Foreskin fibroblast (primary cell): ENCODE measurements at places on chromosomes 7 and 10.

DNA sequence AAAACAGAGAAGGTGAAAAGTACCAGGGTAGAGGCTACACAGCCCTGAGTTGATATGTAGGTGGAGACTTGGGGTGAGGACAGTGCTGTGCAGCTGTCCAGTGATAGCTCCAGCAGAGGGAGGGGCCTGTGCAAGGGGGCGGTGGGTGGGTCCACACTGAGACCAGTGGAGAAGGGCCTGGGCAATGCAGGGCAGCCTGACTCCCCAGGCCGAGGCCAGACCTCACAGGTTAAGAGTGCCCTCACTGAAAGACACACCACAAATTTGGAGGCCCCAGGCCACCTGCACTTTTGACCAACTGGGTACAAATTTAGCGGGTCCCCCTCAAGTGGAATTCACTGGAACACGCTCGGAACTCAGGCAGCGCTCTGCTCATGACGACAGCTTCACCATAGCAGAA, 6.7 kb upstream of the RASGEF1A start:
- DNase-seq, result no peak

DNA sequence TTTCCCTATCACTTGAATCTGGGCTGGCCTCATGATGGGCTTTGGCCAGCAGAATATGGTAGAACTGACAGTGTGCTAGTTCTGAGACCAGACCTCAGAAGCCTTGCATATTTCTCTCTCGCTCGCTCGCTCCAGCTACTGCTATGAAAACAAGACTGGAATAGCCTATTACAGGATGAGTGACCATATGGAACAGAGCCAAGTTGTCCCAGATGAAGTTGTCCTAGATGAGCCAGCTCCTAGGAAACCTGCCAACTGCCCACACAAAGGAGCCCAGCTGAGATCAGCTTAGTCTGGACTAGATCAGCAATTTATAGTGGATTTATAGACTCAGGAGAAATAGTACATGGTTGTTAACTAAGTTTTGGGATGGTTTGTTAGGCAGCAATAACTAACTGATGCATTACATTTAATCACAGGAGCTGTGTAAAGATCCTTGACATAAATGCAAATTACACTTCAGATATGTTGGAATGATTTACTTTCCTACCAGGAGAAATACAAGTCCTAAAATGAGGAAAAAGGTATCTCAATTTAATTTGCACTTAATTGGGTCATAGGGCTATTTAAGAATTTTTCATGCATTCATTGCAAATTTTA, 6.8 kb upstream of the HECW1 start:
- peak; percentile 84 for DNase-seq

GRCh38 chr10:29736366-29737073, 101.7 kb upstream of the SVIL start:
- peak; percentile 89 for DNase-seq

DNA sequence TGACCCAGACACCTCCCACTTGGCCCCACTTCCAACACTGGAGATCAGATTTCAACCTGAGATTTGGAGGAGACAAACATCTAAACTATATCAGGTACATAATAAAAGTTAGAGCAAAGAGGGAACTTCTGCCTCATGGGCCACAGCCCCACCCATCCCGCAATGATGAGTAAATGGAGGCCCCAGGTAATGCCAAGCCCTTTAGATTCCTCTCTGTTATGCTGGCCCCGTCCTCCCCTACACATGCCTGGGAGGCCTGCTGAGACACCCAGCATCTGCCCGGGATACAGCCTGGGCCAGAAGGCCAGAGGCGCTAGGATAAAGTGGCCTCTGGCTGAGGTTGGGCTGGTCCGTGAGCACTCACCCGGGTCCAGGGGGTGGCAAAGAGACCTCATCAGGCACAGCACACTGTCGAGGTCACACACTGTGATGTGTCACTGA, 185.5 kb upstream of the SH2B2 start:
- DNase-seq, result no peak

DNA sequence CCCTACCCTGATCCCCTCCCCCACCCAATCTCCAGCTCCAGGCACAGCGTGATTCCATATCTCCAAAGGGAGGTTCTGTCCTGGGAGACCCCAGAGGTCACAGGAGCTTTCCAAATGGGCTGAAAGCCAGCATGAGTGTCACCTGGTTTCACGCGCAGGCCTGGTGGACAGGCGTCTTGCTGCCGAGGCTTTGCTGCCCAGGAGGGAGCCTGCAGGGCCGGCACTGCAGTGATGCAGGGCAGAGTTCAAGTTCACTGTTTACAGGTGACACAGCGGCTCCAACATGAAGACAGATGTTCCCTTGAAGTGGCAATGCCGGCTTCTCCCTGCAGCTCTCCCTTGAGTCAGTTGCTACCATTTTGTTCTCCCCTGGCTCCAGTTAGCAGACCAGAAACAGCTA, 104.3 kb downstream of the TCERG1L start:
- no peak for DNase-seq

DNA sequence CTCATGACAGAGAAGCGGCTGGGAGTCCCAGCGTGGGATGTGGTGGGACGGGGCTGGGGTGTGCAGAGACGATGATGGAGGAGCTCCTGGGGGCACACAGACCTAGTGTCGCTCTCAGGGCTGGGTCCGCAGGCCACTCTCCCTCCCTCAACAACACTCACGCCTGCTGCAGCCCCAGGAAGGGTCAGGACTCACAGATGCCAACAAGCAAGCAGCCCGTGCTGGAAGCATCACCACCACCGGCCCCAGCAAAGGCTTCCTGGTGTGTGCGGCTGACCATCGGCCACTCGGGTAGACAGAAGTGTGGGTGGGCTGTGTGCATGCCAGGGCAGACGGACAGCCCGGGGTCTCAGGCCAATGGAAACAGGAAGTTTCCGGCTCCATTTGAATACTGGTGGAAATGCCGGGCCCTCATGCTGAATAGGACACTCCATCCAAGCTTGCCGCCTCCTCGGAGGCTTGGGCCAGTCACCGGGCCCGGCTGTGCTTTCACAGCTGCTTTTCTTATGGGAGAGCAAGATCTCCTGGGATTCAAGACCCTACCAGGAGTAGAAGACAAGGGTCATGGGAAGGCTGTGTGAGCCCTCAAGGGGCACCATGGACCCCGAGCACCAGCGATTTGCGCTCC, 178.1 kb downstream of the ELFN1 start:
- DNase-seq, result no peak
